NCI-H1105 treated with DMSO at 0.1 percent for 48 hours (cell line): ENCODE measurements at places on chromosomes 16 and 17.
A peak's percentile ranks its signal among the peaks of the same experiment; 100 is the strongest.

- DNase-seq, result no peak
These were observed 7.8 kb upstream of the CCL15 start for GRCh38 chr17:36008998-36009665.

DNA sequence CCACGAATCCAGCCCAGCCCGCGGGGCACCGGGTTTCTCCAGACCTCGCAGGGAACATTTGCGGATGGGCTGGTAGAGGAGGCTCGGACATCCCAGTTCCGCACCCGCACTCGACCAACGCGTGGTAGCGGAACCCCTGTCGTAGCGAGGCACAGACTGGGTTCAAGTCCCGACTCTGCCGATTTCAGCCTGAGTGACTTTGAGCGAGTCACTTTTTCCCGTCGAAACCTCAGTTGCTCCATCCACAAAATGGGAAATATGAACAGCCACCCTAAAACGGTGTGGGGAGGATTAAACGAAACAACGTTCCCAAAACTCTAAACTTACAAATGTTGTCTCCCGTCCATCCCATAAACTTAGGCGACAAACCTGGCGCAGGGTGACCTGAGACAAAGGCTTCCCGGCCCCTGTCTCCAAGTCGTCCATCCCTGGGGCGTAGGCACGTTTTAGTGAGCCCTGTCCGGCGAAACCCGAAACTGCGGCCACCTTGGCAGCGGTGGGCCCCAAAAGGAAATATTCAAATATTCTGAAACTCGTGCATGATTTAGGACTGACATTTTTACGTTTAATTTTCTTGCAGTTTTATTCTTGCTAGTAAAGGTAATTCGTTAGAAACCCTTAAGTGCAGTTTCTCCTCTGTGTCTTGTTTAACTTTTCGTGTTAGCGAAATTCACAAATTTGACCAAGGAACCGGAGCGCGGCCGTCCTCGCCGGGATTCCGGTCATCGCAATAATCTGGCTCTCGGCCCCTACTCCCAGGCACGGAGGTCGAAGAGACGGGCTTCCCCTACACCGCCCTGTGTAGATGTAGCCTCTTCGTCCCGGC, 1.9 kb upstream of the MLLT6 start:
- DNase-seq, result no peak

DNA sequence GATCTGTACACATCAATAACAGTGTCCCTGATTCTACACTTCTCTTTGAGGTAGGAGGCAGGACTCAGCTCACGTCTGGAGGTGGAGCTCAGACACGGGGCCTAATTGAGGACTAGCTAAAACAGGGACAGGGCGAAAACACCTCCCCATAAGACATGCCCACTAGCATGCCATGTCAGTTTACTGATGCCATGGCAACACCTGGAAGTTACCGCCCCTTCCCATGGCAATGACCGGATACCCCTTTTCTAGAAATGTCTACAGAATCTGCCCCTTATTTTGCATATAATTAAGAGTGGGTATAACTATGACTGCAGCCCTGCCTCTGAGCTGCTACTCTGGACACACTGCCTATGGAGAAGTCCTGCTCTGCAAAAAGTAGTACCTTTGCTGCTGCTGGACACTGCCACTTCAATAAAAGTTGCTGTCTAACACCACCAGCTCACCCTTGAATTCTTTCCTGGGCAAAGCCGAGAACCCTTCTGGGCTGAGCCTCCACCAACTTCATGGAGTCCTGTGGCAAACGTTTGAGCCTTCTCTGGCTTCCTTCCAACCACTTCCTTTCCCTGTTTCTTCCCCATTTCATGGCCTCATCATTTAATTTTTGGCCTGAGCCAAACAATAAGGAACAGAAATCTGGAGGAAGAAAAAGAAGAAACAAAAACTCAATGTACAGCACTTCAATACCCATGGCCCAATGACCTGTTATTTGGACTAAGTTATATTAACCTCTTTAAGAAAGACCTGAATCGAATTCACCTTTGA, 21.0 kb downstream of the PHB1 start:
- DNase-seq, result no peak

DNA sequence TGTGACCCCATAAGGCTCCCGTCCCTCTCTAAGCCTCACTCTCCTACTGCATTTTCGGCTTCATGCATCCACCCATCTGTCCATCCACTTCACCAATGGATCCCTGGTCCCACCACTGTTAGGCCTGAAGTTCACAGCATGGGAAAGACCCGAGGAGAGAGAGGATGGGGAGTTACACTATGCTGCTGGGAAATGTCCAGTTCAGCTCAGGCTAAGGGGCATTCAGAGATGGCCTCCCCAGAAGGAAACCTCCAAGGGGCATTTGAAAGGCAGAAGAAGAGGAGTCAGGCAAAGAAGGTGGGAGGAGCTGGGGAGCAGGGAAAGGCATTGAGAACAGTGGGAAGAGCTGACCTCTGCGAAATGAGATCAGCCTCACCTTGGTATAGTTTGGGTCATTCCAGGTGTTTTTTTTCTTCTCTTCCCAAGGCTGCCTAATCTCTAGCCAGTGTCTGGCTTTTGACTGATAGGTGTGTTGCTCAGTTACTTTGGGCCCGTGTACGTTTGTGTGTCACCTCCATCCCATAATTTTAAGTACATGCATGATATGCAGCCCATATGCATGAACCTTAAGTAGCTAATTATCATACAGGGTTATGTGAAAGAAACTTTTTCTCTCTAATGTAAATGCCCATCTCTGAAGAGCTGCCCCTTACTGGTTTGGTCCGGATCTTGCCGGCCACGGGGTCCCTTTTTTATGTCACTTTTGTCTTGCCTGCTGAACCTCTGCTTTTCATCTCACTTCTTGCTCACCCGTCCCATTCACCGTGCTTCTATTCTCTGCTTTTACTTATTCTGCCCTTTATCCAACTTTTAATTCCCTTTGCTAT, 11.6 kb upstream of the DRC7 start:
- no peak for DNase-seq

GRCh38 chr17:63622574-63623390, 565 bp downstream of the MAP3K3 start:
- peak; percentile 4 for DNase-seq

DNA sequence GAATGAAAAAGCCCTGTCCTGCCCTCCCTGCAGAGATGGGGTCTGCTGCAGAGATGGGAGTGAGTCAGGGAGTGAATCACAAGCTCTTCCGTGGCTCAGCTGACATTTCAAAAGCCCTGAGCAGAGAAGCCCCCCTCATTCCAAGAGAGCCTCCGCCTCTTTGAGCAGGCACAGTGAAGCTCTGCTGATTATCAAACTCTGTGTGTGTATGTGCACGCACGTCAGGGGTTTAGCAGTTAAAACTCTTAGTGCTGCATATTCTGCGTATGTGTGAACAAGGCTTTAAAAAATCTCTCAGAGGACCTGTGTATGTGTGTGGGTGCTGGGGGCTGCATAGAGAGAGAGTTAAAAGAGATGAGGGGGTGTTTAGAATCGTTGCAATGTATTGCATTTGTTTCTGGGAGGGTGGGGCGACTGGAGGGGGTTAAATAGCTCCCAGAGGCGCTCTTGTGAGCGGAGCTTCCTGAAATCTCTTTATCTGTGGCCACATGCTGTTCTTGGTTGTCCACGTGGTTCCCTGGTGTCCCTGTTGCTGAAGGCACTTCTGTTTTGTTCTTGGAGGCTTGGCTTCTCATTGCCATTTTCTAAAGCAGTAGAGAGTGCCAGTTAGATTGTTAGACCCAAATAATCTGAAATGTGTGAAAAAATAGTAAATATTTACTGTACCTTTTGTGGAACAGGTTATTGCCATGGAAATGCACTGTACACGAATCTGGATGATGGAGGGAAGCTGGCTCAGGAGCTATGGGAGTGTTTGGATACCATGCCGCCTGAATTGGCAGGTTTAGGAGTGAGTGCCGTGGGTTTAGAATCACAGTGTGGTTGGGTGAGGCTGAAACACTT, 116.6 kb downstream of the PRKCB start:
- no peak for DNase-seq

DNA sequence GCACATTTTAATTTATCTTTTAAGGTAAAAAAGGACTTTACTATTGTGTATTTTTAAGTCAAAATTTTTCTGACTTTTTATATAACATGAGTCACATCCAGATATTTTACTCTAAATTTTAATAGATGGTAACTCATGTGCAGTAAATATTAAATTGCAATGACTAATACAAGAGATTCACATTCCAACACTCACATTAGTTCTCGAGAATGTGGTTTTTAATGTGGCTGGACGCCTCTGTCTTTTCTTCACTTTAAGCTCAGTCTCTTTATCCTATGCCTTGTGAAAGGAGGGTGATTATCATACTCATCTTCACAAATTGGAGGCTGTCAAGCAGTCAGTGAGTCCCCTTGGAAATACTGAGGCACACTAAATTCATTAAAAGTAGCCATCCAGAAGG, 315.6 kb downstream of the HS3ST3B1 start:
- DNase-seq, result no peak

- no peak for DNase-seq
These were observed 16.9 kb downstream of the MAP3K3 start for GRCh38 chr17:63639125-63639524.

GRCh38 chr16:27677263-27677662, 127.3 kb downstream of the KATNIP start:
- DNase-seq, result no peak

DNA sequence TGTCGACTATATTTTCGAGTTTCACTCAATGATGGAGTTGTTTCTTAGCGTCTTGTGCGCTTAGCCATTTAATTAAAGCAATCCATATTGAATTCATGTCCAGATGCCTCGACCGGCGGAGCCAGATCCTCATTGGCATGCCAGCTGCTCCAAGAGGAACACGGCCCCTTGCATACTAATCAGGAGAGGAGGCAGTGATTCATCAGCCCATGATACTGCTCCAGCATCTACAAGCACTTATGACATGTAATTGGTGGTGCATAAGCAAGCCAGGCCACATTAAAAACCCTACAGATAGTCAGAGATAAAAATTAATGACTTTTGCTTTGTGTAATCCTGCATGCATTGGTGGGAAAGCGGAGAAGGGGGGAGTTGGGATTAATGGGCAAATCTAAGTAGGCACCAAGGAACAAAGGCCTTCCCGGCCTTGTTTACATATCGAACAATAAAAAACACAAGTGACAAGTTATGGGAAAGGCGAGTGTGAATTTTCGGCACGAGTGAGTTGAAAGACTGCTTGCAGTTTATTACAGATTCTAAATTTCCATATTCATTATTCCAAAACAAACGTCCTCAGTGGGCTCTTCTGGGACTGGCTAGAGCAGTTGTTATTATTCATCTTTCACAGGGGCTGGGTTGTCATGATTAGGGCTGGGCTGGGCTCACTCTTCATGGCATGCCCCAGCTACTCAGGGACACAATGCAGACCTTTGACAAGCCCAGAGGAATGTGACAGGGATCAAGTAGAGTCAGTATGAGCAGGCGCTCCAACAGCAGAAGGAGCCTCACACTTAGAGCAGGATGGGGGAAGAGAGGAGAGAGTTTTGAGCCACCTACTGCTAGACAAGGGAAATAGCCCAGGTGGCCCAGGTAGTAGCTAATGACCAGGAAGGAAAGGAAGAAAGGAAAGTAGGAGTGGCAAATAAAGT, 281.7 kb upstream of the ZFHX3 start:
- DNase-seq, result peak; percentile 67

- peak; percentile 68 for DNase-seq
These were observed 254.3 kb downstream of the WWOX start for GRCh38 chr16:78353640-78354275.

DNA sequence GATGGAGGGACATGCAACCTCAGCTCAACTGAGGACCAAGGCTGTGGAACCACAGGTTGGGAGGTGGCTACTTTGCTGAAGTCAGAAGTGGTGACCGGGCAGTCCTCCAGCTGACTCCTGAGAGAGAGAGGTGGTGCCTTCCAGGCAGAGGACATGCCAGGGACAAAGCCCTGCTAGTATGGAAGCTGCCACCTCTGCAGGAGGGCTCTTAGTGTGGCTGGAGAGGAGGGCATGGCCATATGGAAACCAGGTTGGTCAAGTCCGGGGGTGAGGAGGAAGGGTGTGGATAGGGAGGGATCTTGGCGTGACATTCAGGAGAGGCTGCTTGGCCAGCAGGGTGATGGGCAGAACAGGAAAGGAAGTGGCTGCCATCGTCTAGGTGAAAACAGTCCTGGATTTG, 5.7 kb downstream of the C16orf86 start:
- DNase-seq, result no peak

DNA sequence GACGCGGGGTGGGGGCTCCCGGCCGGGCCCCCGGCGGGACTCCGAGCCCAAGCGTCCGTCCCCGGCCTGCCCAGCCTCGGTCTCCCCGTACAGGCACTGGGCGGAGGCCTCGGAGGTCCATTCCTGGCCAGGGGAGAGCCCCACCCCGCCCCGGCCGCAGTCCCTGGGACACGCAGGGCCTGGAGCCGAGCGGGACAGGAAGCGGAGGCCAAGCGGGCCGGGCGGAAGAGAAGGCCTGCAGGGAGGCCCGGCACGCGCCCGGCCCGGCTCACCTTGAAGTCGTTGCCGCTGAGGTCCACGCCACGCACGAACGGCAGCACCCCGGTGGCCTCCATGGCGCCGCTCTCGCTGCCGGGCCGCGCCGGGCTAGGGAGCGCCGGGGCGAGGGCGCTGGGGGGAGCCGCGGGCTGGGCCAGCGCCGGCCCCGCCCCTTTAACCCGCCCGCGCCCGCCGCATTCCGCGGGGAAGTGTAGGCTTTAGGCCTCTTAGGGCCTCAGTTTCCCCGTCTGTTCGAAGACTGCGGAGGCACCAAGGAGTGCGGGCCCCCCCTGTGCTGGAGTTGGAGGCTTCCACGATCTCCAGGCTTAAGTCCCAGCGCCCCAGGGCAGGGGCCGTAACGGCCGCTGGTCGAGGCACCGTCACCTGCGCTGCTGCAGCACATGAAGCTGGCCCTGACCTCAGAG, at the start of gene FLII:
FLII (minus strand) TSS at position 383 of the 683 bp plus-strand sequence; CDS start at position 335, 48 bp downstream.
- no peak for DNase-seq

GRCh38 chr16:4935241-4935855, 1.6 kb downstream of the PPL start:
- DNase-seq, result no peak

- no peak for DNase-seq
These were observed 27.8 kb upstream of the ITGA3 start for GRCh38 chr17:50027881-50028735.

DNA sequence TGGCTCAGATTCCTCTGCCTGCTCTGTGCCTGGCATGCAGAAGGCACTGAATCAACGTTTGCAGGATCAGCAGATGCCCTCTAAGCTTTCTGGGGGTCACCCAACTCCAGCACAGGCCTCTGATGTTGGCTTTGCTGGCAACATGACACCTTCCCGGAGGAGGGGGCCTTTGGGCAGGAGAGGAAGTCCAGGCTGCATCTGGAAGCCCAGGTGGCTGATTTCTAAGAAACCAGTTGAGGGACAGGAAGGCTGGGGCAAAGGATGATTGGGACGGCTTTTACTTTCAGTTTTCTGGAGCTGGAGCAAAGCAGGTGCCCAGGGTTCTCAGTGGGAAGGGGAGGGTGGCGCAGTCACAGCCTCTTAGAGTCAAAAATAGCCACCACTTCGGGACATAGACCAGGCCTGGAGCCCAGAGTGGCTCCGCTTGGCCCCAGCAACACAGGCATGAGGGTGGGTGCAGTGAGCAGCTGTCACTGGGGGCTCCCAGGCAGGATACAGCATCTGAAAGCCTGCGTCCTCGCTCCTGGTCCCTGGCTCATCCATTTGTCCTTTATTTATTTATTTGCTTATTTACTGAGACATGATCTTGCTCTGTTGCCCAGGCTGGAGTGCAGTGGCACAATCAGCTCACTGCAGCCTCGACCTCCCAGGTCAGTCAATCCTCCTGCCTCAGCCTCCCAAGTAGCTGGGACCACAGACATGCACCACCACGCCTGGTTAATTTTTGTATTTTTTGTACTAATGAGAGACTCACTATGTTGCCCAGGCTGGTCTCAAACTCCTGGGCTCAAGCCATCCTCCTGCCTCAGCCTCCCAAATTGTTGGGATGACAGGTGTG, 15.1 kb downstream of the SOCS1 start:
- no peak for DNase-seq

GRCh38 chr17:3213587-3213986, 6.1 kb downstream of the OR1A1 start:
- DNase-seq, result no peak

GRCh38 chr17:66753126-66753920, 81.6 kb upstream of the CACNG5 start:
- no peak for DNase-seq
